Myocyte (in vitro differentiated cells): ENCODE measurements at places on chromosomes 6 and 20. TPM values are rescaled to one million over a fixed set of nuclear protein-coding genes. Genes with fewer than 3 reads are reported as not detected.

Gene NCOA3
- 10.4 and 13.6 TPM in 2 replicates for total RNA-seq

DNA sequence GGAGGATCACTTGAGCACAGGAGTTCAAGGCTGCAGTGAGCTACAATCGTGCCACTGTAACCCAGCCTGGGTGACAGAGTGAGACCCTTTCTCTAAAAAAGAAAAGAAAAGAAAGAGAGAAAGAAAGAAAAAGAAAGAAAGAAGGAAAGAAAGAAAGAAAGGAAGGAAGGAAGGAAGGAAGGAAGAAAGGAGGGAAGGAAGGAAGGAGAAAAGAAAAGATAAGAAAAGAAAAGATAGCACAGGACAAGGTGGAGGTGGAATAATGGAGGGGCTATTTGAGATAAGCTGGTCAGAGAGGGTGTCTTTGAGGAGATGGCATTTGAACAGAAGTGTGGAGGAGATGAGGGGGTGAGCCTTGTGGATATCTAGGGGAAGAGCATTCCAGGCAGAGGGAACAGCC is 2.7 kb upstream of the PDRG1 start:
- DNase-seq: no peak

Gene PEX3
- 13.3 and 15.7 TPM in 2 replicates for total RNA-seq

GRCh38 chr6:167393731-167394130 is 68.8 kb downstream of the TTLL2 start:
- no peak for DNase-seq

GRCh38 chr6:154266560-154267099 is 90.0 kb downstream of the IPCEF1 start:
- DNase-seq: no peak

DNA sequence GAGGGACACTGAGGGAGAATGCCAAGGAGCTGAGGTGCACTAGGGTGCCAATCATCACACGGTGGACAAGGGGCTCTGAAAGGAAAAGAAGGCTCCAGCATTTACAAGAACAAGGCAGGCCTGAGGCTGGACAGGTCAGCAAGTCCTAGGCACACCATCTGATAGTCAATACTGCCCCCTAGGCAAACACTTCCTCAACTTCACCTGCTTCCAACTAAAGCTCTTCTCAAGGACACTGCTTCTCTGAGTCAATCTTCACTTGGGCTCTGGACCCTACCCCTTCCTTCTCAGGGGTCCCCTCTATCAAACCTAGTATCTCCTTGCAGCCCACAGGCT is 37.7 kb upstream of the SLC4A11 start:
- DNase-seq: peak; percentile 16

DNA sequence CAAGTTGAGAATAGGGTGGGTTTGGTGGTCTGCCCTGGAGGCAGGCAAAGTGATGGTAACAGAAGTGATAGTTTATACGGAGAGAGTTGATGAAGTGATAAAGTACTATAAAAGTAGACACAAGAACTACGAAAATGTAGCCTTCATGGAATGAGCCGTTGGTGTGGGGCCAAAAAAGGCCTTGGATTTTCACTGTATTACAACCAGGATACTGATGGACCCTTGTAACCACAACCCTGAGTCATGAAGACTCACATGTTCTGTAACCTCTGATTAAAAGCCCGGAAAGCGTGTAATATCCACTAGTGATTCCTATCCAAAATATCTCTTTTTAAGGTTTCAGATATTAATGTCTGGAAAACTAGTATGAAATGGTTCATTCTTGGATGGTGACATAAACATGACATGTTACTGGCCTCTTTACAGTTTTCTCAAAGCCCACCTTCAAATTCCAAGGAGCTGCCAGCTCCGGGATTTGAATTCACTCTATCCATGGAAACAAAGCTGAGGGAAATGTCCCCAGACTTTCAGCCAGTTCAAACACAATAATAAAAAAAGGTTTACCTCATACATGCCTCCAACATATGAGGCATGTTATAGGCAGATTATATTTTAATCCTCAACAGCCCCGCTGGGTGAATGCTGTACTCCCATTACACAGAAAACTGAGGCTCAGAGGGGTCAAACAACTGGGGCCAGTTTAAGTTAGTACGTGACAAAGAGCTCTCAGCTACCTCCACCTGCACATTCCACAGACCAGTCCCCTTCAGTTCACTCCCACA is 55.4 kb downstream of the MRPL14 start:
- peak; percentile 76 for DNase-seq

Gene PREX1
- total RNA-seq: 5.5 and 11.7 TPM in 2 replicates

DNA sequence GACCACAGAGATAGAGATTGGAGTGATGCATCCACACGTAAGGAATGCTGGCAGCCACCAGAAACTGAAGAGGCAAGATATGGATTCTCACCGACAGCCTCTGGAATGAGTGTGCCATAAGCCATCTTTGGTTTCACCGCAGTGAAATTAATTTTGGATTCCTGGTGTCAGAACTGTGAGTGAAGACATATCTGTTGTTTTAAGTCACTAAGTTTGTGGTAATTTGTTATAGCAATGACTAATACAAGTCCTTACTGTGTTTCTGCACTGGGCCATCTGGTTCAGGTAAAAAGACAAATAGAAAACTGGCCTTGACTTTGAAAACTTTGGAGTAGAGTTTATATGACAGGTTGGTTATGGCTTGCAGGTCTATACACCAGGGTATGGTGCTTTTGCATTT is 261.9 kb downstream of the PHF3 start:
- peak; percentile 71 for DNase-seq

Gene BPIFB2
- total RNA-seq: not detected in 2 replicates

Gene SYTL3
- total RNA-seq: 6.9 and 7.1 TPM in 2 replicates

DNA sequence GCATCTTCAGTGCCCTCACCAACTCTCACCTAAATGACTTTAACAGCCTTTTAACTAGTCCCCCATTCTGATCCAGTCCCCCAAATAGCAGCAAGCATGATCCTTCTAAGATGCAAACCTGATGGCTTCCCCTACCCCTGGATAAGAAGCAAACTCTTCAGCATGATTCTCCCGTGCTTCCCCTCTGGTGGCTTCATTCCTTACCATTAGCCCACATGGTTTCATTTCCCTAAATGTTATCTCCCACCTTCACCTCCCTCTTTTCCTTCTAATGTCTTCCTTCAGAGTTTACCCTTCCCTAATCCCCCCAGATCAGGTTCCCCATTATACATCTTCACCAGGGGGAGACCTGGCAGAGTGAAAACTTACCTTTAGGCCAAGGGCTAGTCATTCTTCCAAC is 4.0 kb upstream of the RAB5IF start:
- DNase-seq: no peak

GRCh38 chr20:1391640-1392442 is 1.0 kb downstream of the FKBP1A start:
- DNase-seq: no peak

GRCh38 chr6:12866422-12867029 is 150.0 kb downstream of the PHACTR1 start:
- no peak for DNase-seq

DNA sequence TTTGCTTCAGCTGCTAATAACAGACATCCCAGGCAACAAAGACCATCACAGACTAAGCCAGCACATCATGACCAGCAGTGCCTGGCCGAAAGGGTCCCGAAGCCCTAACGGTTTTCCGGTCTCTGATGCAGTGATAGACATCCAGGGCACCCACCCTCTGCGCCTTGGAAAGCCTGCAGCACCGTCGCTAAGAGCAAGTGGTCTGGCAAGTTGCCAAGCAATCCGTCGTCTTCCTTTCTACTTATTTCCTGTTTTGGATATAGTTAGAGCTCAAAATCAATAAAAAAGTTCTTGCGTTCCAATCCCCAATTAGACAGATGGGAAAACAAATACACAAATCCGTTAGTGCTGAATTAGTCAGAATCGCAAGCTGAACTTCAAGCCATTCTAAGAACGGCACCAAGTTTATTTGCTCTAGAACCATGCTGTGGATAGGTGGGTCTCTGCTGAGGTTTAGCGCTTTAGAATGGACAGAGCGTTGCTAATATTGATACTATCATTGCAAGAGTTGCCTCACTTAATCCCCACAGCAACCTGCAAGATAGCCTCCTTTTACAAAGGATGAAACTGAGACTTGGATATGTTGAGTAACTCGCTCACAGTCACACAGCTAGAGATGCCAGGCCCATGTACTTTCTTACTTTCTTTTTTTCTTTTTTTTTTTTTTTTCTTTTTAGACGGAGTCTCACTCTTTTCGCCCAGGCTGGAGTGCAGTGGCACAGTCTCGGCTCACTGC is 163.3 kb upstream of the SNX9 start:
- no peak for DNase-seq

- DNase-seq: no peak
Measured at GRCh38 chr20:3227506-3227905, 11.5 kb downstream of the SLC4A11 start.

GRCh38 chr6:57173056-57173885 is 1.1 kb downstream of the BAG2 start:
- peak; percentile 53 for DNase-seq

Gene NANP
- 7.0 and 9.9 TPM in 2 replicates for total RNA-seq

Gene KIAA1755
- 0.16 and 0.57 TPM in 2 replicates for total RNA-seq

DNA sequence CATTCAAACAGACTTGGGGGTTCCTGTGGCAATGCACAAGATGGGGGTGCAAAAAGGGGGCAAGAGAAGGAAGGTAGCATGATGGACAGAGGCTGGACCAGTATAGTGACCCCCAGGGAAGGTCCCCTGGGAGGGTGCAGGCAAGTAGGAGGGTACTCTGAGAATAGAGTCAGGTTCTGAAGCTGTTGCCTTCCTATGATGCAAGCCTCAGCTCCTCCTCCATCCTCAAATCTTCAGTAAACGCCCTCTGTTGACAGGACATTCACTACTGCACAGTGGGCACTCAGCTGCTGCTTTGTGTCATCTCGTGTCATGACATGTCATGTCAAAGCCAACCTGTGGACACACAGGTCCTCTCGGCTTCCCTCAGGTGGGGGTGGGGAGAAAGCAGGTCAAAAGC is 5.8 kb upstream of the SDCBP2 start:
- DNase-seq: peak; percentile 40

GRCh38 chr6:43468748-43469681 is 8.4 kb upstream of the TJAP1 start:
- no peak for DNase-seq

DNA sequence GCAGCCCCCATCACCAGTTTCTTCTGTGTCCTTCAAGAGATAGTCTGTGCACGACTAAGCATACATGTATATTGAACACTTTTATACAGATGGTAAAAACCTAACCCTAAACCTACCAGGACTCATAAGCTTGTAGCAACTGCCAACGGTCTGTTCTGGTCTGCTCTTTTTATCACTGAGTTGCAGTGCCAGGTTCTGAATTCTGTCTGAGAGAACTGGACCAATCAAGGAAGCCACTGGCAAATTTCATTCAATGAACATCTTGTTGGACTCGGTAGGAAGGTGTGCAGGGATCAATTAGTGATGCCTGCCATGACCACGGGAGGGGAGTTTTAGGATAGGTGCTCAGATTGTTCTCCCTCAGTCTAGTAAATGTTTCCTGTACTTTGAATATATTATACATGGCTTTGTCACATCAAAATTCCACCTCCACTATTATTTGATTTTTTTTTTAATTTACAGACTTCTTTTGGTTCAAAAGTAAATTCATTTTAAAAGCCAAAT is 146.8 kb downstream of the EYA2 start:
- DNase-seq: no peak

Gene ZBTB46
- 19.6 and 20.9 TPM in 2 replicates for total RNA-seq

DNA sequence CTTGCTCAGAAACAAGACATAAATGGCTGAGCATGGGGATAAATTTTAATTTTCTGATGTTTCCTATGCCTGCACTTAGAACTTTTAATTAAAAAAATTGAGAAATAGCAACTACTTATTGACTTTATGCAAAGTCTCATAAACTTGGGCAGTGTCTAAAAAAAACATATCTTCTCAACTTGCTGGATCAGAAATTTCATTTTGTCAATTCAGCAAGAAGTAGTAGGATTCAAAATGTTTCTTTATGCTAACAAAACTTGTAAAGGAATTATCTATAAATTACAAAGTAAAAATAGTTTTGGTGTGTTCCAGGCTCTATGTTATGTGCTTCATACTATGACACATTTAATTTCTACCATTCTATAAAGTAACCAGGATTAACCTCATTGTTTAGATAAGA is 562.2 kb upstream of the IMPG1 start:
- DNase-seq: no peak

DNA sequence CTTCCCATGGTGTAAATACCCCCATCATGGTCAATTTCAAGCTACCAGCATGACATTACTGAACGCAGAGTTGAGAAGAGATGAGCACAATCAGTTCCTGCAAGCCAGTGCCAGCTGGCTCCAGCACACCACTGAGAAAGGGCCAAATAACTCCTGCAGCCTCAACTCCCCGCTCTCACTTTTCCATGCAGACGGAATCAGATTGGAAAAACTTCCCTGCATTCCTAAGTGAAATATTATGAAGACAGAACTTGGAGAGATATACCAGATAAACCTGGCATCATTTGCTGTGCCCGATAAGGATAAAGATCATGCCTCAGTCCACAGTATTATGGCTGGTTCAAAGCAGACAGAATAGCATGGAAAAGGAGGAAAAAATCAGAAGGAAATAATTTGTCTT is 56.7 kb downstream of the FILIP1 start:
- DNase-seq: no peak

Gene AGER
- total RNA-seq: 0.86 and 0.88 TPM in 2 replicates

DNA sequence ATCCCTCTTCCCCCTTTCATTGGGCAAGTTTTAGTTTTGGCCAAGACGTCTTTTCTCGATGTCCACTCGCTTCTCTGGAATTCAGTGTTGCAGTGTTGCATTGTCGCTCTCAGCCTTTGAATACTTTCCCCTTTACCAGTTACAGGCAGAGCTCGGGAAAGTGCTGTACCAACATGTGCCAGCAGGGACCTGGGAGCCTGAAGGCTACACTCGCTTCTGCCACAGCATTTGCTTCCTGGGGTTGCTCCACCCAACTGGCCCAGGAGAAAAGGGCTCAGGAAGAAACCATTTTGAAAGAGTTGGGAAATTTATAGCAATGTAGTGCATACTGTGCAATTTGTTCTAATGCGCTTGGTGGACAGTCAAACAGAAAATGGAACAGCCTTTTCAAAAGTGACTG is 78.6 kb downstream of the LINC00237 start:
- DNase-seq: no peak

- DNase-seq: no peak
Measured at GRCh38 chr20:62601172-62601571, 41.1 kb upstream of the SLCO4A1 start.

Gene FAM184A
- total RNA-seq: 0.99 and 1.5 TPM in 2 replicates

DNA sequence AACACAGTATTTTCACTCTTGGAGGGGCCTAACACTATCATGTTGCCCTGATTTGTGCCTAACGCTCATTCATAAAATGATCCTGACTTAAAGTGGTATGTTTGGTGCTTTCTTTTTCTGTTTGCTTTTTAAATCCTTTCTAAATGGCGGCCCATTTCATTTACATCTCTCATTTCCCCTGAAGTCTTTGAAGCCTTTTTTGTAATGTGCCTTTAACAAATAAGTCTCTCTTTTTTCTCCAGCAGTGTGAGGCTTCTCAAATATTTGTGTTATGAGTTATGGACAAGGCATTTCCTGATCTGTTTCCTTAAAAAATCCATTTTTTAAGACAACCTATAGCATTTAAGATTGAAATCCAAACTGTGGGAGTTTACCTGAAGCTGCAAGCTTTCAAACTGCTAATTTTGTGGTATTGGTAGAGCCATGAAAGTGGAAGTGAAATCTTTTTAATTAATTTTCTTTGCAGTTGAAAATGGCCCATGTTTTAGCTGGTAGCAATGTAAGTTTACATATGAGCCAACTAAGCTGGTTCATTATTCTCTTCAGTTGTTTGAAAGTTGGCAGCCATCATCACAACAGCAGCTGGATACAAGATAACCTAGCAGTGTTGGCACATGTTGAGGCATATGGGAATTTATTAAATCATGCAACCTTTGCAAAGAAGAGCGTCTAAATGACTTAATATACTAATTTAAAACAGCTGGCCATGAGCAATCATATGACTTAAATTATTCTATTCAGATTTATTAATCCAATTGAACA is 469.7 kb downstream of the CDKAL1 start:
- peak; percentile 29 for DNase-seq

Gene HSPA12B
- not detected in 2 replicates for total RNA-seq

Gene LBP
- total RNA-seq: not detected in 2 replicates

GRCh38 chr6:14885498-14885897 is 360.4 kb upstream of the JARID2 start:
- DNase-seq: no peak
